Naive thymus-derived CD4-positive, alpha-beta T cell (primary cell): ENCODE measurements at places on chromosomes 1 and 21. TPM values are rescaled to one million over a fixed set of nuclear protein-coding genes. Genes with fewer than 3 reads are reported as not detected.

Gene SH3D21
- total RNA-seq, result 17.2 and 21.7 TPM in 2 replicates

Gene ZSWIM5
- 2.3 TPM for total RNA-seq

Gene KRTAP11-1
- total RNA-seq, result not detected

Gene CCSAP
- 13.4 TPM for total RNA-seq

Gene TMEM82
- total RNA-seq, result not detected in 2 replicates

Gene LCE3D
- total RNA-seq, result not detected

Gene SUMO3
- 76.5 TPM for total RNA-seq

Gene OR10X1
- total RNA-seq, result not detected in 2 replicates

Gene PCP4
- total RNA-seq, result not detected

Gene SPATC1L
- 13.6 TPM for total RNA-seq

Gene UQCRHL
- total RNA-seq, result 1.5 and 2.4 TPM in 2 replicates

Gene AMY2B
- 65.0 TPM for total RNA-seq

Gene PLA2G2F
- not detected for total RNA-seq
